Non-pigmented ciliary epithelial cell (primary cell): ENCODE measurements at places on chromosomes 7 and 10.

- DNase-seq = peak; percentile 31
Measured at GRCh38 chr7:3028071-3028757, 15.5 kb downstream of the CARD11 start.

GRCh38 chr10:116115036-116115641 lies 157.9 kb downstream of the GFRA1 start:
- no peak for DNase-seq

DNA sequence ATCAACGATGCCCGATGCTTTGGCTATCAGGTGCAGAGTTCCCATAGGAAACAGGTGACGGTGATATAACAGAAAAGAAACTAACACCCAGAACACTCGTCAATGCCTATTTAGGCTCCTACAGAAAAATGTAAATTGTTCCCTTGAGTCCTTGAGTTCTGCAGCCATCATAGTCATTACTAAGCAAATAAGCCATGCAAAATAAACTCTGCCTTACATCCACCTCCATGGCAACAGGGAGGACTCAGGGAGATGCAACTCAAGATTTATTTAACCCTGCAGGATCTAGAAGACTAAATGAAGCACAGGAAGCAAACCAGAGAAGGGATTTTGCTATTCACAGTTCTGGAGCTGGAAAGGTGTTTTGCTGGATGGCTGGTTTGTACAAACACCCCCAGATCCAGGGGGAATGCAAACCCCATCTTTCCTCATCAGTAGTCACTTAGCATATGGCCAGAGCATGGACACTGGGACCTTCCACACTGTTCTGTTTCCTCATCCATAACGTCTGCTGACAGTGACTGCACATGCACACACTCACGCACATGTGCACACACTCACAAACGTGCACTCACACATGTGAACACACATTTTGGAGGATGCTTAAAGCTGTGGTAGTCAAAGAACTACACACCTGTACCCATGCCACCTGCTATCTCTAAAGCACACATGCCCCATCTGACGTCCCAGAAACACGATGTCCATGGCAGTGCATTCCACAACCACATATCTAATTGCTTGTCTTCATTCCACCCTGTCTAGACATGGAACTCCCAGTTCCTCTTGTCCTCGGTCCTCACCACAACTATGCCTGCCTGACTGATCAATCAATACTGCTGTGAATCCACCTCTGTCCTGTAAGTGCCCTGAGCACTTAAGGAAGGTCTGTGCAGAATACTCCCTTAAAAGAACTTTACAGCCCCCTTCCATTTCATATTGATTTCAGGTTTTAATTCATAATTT lies 178.2 kb downstream of the COBL start:
- DNase-seq = no peak

- no peak for DNase-seq
Measured at GRCh38 chr7:80593869-80594586, 44.4 kb upstream of the CD36 start.

DNA sequence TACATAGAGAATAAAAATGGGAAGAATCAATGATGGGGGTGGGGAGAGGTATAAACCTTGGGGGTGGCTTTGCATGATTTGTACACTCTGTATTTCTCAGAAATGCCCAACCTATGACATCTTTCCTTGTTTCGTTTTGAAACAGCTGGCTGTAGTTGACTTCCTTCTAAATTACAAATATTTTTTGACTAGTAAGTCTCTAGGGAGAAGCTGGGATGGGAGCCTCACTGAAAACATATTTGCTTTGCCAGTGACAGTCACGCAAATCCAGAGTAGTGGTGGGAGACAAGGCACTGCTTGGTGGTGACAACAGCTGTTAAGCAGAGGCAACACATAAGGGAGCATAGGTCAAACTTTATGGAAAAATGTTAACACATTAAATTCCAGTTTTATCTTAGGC lies 440.5 kb downstream of the SEMA3D start:
- no peak for DNase-seq

DNA sequence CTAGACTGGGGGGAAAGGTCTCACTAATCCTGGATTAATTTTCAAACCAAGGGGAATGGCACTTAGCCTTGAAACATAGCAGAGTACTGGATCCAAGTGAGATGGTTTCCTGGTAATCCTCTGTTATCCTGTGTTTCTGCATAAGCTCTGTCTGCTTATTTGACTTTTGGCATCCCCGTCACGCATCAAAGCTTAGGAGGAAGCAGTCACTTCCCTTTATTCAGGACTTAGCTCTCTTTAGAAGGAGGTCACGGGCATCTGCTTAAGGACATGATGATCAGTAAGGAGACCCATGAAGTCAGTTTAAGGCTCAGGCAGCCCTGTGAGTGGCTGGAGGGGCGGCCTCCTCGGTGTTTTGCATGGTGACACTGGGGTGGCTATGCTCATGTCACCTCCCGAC lies 30.0 kb downstream of the TSPAN15 start:
- DNase-seq = no peak

GRCh38 chr10:123272171-123272570 lies 118.0 kb downstream of the BUB3 start:
- no peak for DNase-seq

GRCh38 chr10:58028597-58029366 lies 238.9 kb downstream of the IPMK start:
- DNase-seq = peak; percentile 43
